Renal cortex interstitium (tissue), 15 donors: ENCODE measurements at places on chromosomes 6 and 20.

- no peak for DNase-seq
These were observed 17.1 kb downstream of the REPS1 start for GRCh38 chr6:138970856-138971425.

- DNase-seq = no peak
These were observed 568.0 kb upstream of the MARCKS start for GRCh38 chr6:113289166-113289565.

DNA sequence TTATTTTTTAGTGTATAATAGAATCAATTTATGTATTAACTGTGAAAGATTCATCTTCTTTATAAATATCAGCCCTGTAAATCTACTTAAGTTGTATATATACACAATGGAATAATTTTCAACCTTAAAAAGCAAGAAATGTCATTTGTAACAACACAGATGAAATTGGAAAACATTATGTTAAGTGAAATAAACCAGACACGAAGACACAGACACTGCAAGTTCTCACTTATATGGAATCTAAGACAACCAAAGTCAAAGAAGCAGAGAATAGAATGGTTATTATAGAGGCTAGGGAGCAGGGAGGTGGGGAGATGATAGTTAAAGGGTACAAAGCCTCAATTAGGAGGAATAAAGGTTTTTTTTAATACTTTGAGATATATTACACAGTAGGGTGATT, 1404.4 kb downstream of the HACE1 start:
- no peak for DNase-seq

DNA sequence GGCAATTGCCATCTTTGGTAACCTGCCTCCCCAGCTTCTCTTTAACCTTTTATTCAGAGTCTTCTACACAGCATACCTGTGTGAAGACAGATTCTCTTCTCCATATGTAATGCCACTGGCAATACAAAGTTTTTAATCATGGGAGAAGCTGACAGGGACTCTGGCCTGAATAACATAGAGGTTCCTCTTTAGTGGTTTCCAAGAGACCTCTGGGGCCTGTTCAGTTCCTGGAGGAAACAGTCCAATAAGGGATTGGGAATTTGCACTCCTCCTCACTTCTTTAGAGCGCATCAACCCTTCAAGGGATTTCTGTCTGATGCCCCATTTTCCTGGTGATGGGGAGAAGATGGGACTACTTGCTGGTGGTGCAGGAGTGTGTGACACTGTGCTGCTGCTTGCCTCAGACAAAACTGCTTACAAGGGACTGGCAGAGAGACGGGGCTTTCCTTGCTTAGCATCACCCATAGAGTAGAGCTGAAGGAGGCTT, 1.4 kb downstream of the RIMS1 start:
- no peak for DNase-seq

GRCh38 chr6:35474131-35474941, 6.1 kb downstream of the RPL10A start:
- DNase-seq = no peak

DNA sequence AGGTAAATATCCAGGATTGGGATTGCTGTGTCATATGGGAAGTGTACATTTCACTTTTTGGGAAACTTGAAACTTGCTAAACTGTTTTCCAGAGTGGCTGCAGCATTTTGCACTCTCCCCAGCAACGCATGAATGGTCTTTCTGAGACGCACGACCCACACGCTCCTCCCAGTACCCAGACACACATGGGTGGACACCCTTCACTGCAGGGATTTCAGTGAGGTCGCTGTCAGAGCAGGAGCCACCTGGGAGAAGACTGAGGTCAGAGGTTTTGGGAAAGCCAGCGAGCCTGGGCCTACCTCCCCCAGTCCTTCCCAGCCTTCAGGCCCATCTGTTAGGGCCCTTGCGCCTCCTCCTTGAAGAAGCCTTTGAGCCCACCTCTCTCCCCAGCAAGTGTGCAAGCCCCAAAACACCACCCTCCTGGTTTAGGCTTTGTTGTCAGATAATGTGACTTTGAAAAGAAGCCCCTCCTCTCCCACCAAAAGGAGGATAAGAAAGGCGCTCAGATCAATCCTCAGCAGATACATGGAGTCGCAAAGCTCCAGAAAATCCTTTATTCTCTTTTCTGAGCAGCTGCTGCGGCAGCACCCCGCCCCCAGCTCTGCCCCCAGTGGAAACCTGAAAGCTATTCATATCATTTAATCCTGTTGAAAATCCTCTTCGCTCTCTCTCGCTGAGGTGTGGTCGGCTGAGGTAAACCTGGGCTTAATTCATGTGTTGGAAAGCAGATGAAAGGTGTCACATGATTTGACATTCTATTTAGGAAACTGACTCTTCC, 12.7 kb upstream of the JAG1 start:
- no peak for DNase-seq
